8988T (cell line): ENCODE measurements at places on chromosomes 16 and 17.

GRCh38 chr16:9874219-9874618 is 308.0 kb downstream of the GRIN2A start:
- DNase-seq = no peak

GRCh38 chr17:39151150-39151942 is at the start of gene PLXDC1:
Gene PLXDC1 (minus strand): TSS chr17:39151637. CDS start chr17:39151437, 200 bp downstream.
- no peak for DNase-seq

DNA sequence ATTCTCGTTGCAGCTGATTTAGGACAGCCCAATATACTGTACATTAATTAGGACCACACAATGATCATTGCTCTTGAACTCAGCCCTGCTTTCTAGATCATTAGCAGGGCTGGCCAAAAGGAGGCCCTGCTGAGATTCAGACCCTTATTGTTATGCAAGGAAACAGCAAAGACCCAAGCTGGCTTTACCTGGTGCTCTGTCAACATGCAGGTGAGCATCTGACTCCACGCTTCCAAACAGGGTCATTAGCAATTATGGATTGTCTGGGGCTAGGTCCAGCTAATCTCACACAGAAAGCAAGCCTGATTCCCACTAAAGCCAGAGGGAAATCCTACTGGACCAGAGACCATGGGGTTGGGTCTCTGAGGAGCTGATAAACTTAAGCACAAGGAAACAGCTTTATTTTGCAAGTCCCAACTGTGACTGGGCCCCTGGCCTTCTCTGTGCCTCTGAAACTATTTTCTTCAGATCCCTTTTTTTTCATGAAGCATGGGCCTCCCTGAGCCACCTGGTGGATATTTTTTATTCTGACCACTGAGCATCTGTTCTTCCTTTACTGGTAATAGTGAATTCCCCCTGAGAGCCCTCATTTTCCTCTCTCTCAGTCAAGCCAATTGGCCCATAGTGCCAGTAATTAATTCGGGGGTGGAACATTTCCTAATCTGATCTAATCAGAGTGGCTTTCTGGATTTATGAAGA is 236.1 kb downstream of the GRIN2A start:
- DNase-seq = no peak

- DNase-seq = peak; percentile 39
These were observed 35.9 kb downstream of the CMTM4 start for GRCh38 chr16:66660422-66661209.

GRCh38 chr17:1076299-1076981 is 79.5 kb downstream of the TIMM22 start:
- no peak for DNase-seq

DNA sequence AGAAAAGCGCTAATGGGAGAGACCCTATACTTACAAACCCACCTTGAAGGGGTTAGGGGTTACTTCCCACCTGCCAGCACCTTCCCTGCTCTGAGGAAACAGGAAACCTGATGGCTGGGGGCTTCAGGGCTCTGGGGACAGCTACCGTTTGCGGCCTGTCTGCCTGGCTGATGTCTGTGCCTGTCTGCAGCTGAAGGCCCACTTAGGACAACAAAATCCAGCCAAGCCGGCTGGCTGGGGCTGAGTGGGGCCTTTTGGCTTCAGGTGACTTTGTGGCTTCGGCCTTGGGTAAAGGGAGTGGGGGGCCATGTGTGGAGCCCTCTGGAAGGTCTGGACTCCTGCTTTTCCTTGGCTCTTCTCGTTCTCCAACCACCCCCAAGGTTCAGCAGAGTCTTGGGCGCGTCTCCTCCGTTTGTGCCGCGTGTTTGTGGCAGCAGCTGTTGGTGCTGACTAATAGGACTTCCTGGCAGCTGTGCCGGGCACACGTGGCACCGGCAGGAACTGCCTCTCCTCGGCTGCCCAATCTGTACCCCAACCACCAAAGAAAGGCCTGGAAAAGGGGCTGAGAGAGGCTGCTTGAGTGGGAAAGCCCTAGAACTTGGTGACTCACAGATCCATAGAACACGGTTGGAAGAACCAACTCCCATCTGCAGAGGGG is 186.7 kb downstream of the MSI2 start:
- no peak for DNase-seq
